ENCODE measurements at places on chromosomes 2 and 18.

GRCh38 chr2:9558948-9559381, 3.3 kb upstream of the ADAM17 start:
- H3K27ac ChIP-seq: no peak overlapping the region
- peaks cover 29% of the 10 kb centered on the region for H3K4me1 ChIP-seq
- DNase-seq: no peak
- no peaks in the 10 kb centered on the region for H3K27me3 ChIP-seq
- H3K36me3 ChIP-seq: peaks cover 3% of the 10 kb centered on the region
- peak overlapping the region; percentile 43 for H3K4me3 ChIP-seq

- H3K27me3 ChIP-seq: peaks cover 58% of the 10 kb centered on the region
- no peak overlapping the region for H3K27ac ChIP-seq
- no peak overlapping the region for H3K4me3 ChIP-seq
- H3K36me3 ChIP-seq: no peaks in the 10 kb centered on the region
- peaks cover 5% of the 10 kb centered on the region for H3K4me1 ChIP-seq
These were observed 190.2 kb downstream of the TFCP2L1 start for GRCh38 chr2:121094845-121095244.

DNA sequence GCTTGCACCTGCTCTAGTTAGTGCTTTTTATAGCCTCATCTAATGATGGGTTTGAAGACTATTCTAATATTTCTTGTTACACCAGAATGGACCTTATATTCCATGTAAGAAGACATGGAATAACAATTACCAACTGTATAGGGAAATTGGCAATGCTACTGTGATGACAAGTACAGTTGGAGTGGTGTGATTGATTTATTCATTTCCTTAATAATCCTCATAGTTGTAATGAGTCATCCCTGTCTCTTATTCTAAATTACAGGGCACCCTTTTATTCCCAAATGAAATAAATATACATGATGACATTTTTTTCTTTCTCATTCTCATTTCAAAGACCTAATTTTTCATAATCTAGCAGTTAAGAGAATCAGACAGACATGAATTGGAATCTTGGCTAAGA, 18.3 kb upstream of the TLK1 start:
- no peaks in the 10 kb centered on the region for H3K36me3 ChIP-seq
- H3K27ac ChIP-seq: no peak overlapping the region
- DNase-seq: no peak
- no peak overlapping the region for H3K4me3 ChIP-seq

DNA sequence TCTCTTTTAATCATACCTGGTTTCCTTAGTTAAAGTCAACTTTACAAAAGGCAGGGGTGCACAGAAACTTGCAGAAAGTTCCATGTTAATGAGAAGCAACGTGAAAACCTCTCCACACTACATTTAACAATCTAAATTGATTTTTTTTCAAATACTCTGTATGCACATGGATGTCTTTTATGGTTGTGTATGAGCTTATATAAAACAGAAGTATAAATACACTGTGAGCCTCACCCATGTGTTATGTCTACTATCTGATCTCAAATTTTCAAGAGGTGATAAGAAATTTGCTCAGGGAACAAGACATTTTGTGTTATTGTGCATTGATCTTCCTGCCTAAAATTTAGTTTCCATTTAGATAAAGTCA, 617.6 kb downstream of the ADCYAP1 start:
- H3K4me1 ChIP-seq: peaks cover 16% of the 10 kb centered on the region
- no peak overlapping the region for H3K27ac ChIP-seq
- no peak overlapping the region for H3K4me3 ChIP-seq
- no peaks in the 10 kb centered on the region for H3K36me3 ChIP-seq
- no peaks in the 10 kb centered on the region for H3K27me3 ChIP-seq
- no peak for DNase-seq

GRCh38 chr2:10297191-10297830, 5.4 kb upstream of the HPCAL1 start:
- no peak overlapping the region for H3K4me3 ChIP-seq
- peaks cover 8% of the 10 kb centered on the region for H3K4me1 ChIP-seq
- DNase-seq: no peak
- peaks cover 4% of the 10 kb centered on the region for H3K36me3 ChIP-seq
- no peak overlapping the region for H3K27ac ChIP-seq

GRCh38 chr2:108853421-108853820, 66.8 kb downstream of the CCDC138 start:
- no peak overlapping the region for H3K4me3 ChIP-seq
- no peaks in the 10 kb centered on the region for H3K27me3 ChIP-seq
- no peak overlapping the region for H3K27ac ChIP-seq
- no peak for DNase-seq

DNA sequence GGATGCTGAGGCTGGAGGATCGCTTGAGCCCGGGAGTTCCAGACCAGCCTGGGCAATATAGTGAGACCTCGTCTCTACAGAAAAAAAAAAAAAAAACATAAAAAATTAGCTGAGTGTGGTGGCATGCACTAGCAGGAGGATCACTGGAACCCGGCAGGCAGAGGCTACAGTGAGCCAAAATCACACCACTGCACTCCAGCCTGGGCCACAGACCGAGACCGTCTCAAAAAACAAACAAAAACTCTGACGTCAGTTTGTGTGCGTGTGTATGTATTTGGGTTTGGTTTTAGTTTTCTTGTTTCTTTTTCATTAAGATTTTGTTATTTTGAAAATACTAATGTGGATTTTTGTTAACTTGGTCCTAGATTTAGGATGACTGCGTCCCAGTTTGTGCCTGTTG, 19.0 kb downstream of the CEP68 start:
- no peak overlapping the region for H3K27ac ChIP-seq
- peaks cover 13% of the 10 kb centered on the region for H3K36me3 ChIP-seq
- no peak for DNase-seq
- peaks cover 6% of the 10 kb centered on the region for H3K4me1 ChIP-seq
- no peaks in the 10 kb centered on the region for H3K27me3 ChIP-seq

DNA sequence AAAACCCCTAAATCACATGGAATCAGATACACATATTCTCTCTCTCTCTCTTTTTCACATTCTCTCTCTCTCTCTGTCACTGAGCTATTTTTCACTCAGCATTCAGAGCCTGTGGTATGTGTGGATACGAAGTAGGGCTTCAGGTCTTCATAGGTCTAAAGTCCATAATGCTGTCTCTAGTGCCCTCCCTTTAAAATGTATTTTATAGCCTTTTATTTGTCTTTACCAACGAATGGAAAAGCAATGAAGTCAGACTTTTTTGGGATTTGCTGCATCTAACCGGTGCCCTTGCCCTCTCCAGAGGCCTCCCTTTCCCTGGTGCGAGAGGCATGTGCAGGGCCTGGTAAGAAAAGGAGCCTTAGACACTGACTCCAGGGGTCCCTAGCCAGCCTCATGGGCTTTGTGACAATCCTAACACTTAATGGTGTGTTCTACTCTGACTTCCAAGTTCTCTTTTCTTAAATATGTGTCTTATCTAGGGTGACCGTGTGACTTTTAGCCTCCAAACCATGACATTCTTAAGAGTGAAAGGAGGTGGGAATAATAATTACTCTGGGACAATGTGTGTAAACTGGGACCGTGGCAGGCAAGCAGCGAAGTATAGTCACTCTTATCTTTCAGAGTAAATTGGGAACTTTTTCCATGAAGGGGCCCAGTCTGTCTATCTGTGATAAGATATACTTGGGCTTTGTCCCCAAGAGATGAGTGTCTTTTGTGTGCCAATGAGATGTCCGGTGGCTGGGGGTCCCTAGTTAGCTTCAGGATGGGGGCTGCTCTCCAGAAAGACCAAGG, 101.1 kb downstream of the B3GNT2 start:
- H3K27ac ChIP-seq: peak overlapping the region; percentile 66
- H3K4me3 ChIP-seq: no peak overlapping the region
- DNase-seq: no peak
- peaks cover 20% of the 10 kb centered on the region for H3K4me1 ChIP-seq

DNA sequence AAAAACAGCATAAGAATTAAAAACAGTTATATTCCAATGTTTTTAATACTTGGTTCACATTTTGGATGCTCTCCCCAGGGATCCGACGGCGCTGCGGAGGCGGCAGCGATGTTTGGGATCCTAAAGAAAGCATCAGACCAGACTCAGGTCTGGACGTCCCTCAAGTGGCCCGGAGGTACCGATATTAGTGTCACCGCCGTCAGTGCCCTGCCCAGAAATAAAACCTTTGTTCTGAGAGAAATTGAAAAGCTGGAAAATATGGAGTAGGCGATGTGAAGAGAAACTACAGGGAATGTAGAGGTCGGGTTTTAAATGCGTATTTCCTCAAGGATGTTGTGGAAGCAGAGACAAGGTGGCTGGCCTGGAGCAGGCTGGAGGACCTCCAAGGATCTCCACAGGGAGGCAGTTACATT, 683 bp upstream of the TBC1D8 start:
- H3K4me3 ChIP-seq: peak overlapping the region; percentile 76
- H3K36me3 ChIP-seq: no peaks in the 10 kb centered on the region
- H3K27me3 ChIP-seq: peaks cover 17% of the 10 kb centered on the region
- DNase-seq: no peak
- H3K4me1 ChIP-seq: peaks cover 37% of the 10 kb centered on the region
- peak overlapping the region; percentile 22 for H3K27ac ChIP-seq

- no peaks in the 10 kb centered on the region for H3K27me3 ChIP-seq
- H3K36me3 ChIP-seq: no peaks in the 10 kb centered on the region
- H3K4me3 ChIP-seq: no peak overlapping the region
- DNase-seq: no peak
These were observed 139.5 kb upstream of the LRP1B start for GRCh38 chr2:142270291-142270690.

DNA sequence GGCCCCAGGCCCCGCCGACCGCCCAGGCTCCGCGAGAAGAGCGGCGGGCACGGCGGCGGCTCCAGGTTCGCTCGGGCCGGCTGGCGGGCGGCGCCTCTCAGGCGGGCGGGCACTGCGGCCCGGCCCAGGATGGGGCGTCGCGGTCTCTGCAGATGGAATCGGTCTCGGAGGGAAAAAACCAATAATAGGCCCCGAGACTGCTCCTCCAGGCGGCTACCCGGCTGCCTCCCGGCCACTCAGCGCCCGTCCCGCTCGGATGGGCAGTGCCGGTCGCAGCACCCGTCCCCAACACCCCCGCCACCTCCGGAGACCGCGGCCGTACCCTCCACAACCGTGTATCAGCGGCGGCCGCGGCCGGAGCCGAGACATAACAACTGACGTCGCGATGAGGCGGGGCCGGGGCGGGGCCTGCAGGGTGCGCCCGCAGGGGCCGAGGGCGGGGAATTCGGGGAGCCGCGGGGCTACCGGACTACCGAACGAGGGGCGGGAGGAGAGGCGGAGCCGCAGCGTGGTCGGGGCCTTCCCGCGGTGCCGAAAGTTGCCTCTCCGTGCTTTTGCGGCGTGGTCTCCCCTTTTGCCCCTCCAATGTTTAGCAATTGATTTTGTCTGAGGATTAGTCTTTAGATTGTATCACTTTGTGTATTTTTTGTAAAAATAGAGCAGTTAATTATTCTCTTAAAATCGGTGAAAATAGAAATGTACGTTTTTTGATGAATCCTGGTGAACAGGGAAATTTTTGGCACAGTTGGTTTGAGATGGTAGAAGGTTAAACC, at the start of gene RNF103:
RNF103 (minus strand) TSS at position 372 of the 773 bp plus-strand sequence. CDS start 979 bp downstream, outside the sequence.
- peak within 1 kb of the TSS; percentile 98 for H3K27ac ChIP-seq
- peaks cover 6% of the 10 kb centered on the region for H3K36me3 ChIP-seq
- peaks cover 23% of the 10 kb centered on the region for H3K4me1 ChIP-seq
- H3K4me3 ChIP-seq: peak within 1 kb of the TSS; percentile 95

DNA sequence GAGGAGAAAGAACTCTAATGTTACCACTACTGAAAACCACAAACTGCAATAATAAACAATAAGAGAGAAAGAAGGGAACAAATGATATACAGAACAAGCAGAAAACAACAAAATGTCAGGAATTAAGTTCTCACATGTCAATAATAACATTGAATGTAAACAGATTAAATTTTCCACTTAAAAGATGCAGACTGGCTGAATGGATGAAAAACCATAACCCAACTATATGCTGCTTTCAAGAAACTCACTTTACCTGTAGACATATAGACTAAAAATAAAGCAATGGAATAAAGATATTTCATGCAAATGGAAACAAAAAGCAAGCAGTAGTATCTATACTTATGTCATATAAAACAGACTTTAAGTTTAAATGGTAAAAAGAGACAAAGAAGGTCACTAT, 50.4 kb downstream of the MRO start:
- H3K27ac ChIP-seq: no peak overlapping the region
- DNase-seq: no peak
- no peaks in the 10 kb centered on the region for H3K27me3 ChIP-seq
- no peaks in the 10 kb centered on the region for H3K4me1 ChIP-seq
- peaks cover 3% of the 10 kb centered on the region for H3K36me3 ChIP-seq
- H3K4me3 ChIP-seq: no peak overlapping the region

GRCh38 chr2:36271266-36271665, 84.3 kb upstream of the CRIM1 start:
- no peak overlapping the region for H3K27ac ChIP-seq
- H3K4me1 ChIP-seq: no peaks in the 10 kb centered on the region
- H3K4me3 ChIP-seq: no peak overlapping the region
- DNase-seq: no peak
- H3K36me3 ChIP-seq: no peaks in the 10 kb centered on the region

- no peaks in the 10 kb centered on the region for H3K27me3 ChIP-seq
- peaks cover 3% of the 10 kb centered on the region for H3K4me1 ChIP-seq
- no peak overlapping the region for H3K4me3 ChIP-seq
These were observed 6.0 kb upstream of the SLC35F6 start for GRCh38 chr2:26757873-26758789.

GRCh38 chr2:171602352-171602751, 80.1 kb downstream of the CYBRD1 start:
- H3K4me3 ChIP-seq: no peak overlapping the region
- H3K36me3 ChIP-seq: no peaks in the 10 kb centered on the region
- no peak for DNase-seq
- H3K4me1 ChIP-seq: no peaks in the 10 kb centered on the region
- no peak overlapping the region for H3K27ac ChIP-seq

- no peaks in the 10 kb centered on the region for H3K27me3 ChIP-seq
- no peak overlapping the region for H3K4me3 ChIP-seq
- H3K36me3 ChIP-seq: no peaks in the 10 kb centered on the region
- no peak overlapping the region for H3K27ac ChIP-seq
- no peak for DNase-seq
- peaks cover 4% of the 10 kb centered on the region for H3K4me1 ChIP-seq
These were observed 43.2 kb downstream of the PARD6G start for GRCh38 chr18:80204142-80204541.

DNA sequence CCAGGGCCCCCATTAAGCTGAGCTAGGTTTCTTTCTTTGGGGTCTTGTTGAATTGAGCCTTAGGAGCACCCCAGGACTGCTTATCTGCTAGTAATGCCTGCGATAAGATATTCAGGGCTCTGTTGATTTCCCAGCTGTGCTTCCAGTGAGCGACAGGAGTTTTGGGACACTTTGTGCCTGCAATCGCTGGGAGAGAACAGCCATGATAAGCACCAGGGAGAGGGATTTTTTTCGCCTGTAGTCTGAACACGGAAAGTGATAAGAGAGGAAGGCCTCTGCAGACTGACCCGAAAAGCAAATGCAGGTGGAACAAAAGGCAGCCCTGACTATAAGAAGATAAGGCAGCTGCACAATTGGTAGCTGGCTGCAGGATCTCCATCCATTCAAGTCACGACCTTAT, 244.3 kb downstream of the CNTNAP5 start:
- no peaks in the 10 kb centered on the region for H3K27me3 ChIP-seq
- DNase-seq: no peak
- peak overlapping the region; percentile 12 for H3K4me3 ChIP-seq
- no peaks in the 10 kb centered on the region for H3K36me3 ChIP-seq

GRCh38 chr2:42999856-43000241, 207.5 kb upstream of the HAAO start:
- DNase-seq: no peak
- no peak overlapping the region for H3K27ac ChIP-seq
- peaks cover 18% of the 10 kb centered on the region for H3K4me1 ChIP-seq
- no peaks in the 10 kb centered on the region for H3K27me3 ChIP-seq
- no peak overlapping the region for H3K4me3 ChIP-seq

- H3K27ac ChIP-seq: peak overlapping the region; percentile 99
- H3K4me3 ChIP-seq: peak overlapping the region; percentile 96
- peaks cover 8% of the 10 kb centered on the region for H3K36me3 ChIP-seq
These were observed 545 bp downstream of the GTF3C2 start for GRCh38 chr2:27356056-27356381.

Measured in progenitor cell of endocrine pancreas (in vitro differentiated cells).